Hepatocyte (in vitro differentiated cells): ENCODE measurements at places on chromosomes 7 and 10. TPM values are rescaled to one million over a fixed set of nuclear protein-coding genes. Genes with fewer than 3 reads are reported as not detected.

GRCh38 chr7:44318332-44318731 lies 7.1 kb downstream of the CAMK2B start:
- DNase-seq = no peak

GRCh38 chr10:33813871-33814270 lies 479.4 kb upstream of the NRP1 start:
- DNase-seq = no peak

GRCh38 chr7:137091396-137091795 lies 222.9 kb downstream of the CHRM2 start:
- peak; percentile 67 for DNase-seq

DNA sequence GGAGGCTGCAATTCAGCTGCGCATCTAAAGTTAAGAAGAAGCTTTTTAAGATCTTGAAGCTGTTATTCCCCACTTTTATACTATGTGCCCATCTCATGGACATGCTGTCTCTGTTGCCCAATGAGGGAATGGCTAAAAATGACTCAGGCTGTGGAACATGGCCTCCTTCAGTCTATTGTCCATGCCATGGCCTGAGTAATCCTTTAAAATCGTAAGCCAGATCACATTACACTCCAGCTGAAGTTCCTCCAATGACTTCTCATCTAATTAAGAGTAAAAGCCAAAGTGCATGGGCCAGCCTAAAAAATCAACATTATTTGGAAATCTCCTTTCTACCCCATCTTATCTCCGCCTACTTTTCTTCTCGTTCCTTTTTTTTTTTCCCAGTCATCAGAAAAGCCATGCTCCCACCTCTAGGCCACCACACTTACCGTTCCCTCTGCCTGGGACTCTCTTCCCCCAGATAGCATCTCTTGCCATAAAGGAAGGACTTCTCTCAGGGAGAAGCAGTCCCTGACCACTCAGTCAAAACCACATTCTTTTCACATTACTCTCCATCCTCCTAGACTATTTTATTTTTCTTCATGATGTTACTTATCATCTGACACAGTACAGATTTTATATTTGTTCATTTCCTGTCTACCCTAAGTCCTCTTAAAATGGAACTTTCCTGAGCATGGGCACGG lies 337.4 kb downstream of the PRPF18 start:
- DNase-seq = no peak

DNA sequence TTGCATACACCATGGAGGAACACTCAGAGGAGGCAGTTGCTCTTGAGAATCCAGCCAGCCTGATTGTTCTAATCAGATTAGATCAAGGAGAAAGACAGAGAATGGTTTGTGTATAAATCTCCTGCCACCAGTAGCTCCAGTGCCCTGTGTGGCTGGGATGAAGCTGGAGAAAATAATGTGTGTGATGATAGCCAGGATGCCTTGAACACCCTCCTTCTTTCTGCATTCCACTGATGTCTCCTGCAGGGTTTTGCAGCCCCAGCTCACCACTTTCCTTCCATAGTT lies 614.7 kb upstream of the FOXK1 start:
- no peak for DNase-seq

DNA sequence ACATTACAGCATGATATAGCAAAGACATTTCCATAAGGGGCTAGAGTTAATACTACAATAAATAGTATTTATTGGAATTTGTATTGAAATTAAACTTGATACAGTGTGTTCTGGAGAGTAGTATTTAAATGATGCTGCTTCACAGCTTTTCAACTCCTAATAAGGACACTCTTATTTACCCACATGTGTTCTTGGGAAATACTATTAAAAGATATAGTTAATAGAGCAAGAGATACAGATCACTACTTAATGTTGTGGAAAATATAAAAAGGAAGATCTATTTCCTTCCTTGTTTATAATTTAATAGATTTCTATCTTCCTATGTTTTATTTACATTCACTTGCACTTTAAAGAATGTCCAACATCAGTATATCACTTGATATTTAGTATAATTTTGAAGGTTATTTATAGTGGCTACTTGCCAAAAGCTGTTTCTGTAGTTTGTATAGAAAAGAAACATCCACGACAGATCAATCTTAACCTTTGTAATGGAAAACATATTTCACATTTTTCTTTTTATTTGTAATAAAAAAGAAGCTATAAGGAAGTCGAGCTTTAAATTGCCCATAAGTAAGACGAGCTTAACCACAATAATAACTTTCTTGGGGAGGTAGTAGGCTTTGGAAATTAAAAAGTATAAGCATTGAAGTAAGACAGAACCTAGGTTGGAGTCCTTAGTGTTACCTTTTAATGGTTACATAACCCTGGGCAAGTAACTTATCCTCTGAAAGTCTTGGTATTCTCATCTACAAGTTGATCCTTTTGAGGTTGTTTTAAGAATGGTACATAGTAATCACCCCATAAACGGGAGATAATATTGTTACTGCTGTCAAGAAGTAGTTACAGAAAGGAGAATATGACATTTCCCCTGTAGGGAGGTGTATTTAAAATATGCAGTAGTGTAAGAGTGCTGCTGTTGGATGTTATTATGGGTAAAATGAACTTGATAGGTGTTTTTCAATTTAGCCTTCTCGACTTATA lies 32.8 kb downstream of the CPED1 start:
- no peak for DNase-seq

GRCh38 chr10:73814896-73815718 lies 3.7 kb upstream of the NDST2 start:
- no peak for DNase-seq

- no peak for DNase-seq
Measured at GRCh38 chr7:42913591-42913990, 1.7 kb upstream of the C7orf25 start.

- no peak for DNase-seq
Measured at GRCh38 chr10:31875608-31876007, 53.0 kb downstream of the ARHGAP12 start.

The KCNIP2 gene
- polyA plus RNA-seq = 0.96 and 1.0 TPM in 2 replicates

DNA sequence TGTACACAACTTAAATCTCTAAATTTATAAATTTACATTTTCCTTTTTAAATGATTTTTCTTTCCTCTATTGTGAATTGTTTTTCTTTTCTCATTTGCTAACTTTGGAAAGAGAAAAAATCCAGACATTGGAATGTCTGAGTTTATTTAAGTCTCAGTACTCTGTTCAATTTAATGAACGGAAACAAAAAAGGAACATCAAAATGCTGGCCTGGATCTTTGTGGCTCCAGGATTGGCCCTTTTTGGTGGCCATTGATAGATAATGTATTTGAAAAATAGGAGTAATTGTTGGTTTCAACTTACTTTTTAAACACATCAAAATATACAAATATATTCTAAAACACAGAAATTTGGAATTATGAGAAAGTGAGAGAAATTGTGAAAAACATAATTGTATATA lies 336.0 kb downstream of the SUGCT start:
- no peak for DNase-seq

- no peak for DNase-seq
Measured at GRCh38 chr10:16902606-16903005, 85.4 kb upstream of the RSU1 start.

DNA sequence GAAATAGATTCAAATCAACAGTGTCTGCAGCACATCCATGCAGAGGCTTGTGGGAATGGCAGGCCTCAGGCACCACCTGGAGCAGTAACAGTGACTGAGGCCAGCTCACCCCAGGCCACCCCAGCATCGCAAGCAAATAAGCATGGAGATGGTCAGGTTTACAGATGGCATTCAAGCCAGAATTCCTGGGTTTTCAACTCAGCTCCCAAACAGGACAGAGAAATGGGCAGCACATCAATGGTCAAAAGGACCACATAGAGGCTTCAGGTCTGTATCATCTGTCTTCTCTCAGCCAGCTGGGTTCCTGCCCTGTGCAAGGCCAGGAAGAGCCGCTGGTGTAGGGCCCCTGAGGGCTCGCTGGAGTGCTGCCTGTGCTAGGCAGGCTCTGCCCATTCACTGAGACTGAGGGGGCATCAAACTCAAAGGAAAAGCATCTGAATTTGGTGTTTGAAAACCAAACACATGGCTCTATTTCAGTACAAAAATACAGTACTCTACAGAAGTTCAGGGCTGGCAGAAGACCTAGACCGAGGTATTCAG lies 112.5 kb downstream of the KMT2E start:
- no peak for DNase-seq

DNA sequence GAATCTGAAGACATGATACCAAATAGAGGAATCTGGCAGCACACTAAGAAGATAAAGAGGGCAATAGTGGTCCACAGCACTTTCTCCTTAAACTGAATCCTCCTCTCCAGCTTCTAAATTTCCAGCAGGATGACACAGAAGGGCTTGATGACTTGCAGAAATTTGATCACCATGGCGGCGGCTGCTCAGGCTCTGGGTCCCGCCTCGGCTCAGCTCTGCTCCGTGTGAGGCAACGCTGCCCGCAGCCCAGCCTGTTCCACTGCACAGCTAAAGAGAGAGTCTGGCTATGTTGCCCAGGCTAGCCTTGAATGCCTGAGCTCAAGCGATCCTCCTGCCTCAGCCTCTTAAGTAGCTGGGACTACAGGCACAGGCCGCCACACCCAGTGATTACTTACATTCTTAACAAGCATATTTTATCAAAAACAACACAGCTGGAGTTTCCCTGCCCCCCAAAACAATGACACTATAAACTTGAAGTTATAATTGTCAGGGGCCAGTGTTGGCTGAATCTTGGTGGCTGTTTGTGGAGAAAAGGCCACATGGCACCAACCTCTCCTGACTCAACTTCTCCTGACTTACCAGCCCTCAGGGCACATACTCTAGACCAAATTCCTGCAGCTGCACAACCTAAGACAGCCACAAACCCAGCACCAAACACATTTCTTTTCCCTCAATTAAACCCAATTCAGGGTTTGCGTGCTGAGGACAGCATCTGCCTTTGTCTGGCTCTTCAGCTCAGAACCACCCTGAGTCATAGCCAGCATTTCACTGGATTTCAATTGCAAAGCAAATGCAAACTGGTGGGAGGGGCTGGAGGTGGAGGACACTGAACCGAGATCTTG lies 11.6 kb upstream of the TNPO3 start:
- peak; percentile 66 for DNase-seq

The OR9A2 gene
- polyA plus RNA-seq = not detected in 2 replicates

The PPA1 gene
- 106 and 131 TPM in 2 replicates for polyA plus RNA-seq

The CFAP43 gene
- polyA plus RNA-seq = 0.57 and 0.66 TPM in 2 replicates

The RBP3 gene
- polyA plus RNA-seq = 1.1 and 1.3 TPM in 2 replicates

The RARRES2 gene
- 164 and 187 TPM in 2 replicates for polyA plus RNA-seq

DNA sequence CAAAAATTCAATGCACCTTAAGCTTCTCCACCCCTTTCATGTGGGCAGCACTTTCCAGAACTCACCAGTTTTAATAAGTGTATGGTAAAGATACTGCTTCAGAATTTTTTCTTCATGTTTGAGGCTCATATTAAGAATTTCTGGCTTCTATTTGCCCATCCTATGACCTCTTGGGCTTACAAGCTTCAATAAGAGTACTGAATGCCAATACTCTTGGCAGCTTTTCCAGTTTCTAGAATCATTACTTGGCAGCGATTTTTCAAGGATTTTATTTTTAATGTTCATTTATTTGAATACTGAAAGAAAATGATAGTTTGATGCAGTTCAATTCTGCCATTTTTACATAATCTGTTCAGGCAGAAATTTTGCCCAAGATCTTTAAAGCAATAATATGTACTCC lies 242.1 kb upstream of the KCND2 start:
- no peak for DNase-seq
